IMR-90 (cell line): ENCODE measurements at places on chromosomes 2 and 18. TPM values are rescaled to one million over a fixed set of nuclear protein-coding genes. Genes with fewer than 3 reads are reported as not detected.

Gene TWSG1
- total RNA-seq: 115 and 151 TPM in 2 replicates

Gene DYNAP
- total RNA-seq: not detected in 2 replicates

Gene FHOD3
- 16.0 and 16.7 TPM in 2 replicates for total RNA-seq

Gene SPATA3
- not detected in 2 replicates for total RNA-seq

Gene SLC9A4
- not detected in 2 replicates for total RNA-seq

DNA sequence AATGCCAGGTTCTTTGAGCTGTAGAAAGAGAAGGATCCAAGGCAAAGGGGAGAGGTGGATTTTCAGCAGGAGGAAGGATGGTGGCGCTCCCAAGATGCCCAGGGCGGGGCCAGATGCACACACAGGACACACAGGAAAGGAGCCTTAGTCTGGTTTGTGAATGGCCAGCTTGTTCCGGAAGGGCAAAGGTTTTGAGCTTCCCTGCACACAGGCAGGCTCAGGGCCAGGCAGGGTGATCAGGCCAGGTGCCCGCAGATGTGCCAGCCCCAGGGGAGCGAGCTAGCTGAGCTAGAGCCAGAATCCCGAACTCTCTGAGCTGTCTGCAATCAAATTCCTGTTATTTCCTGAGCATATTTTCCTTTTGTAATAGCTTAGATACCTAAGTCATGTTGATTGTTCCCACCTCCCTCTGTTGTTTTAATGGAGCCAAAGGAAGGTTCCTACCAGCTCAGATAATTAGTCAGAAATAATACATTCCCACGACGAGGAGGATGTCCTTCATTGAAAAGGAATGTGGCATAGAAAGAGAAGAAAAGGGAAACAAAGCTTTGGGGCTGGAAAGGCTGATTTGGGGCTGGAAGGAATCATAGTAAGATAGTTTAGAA lies 13.7 kb upstream of the OTOF start:
- peaks cover 46% of the 10 kb centered on the region for H3K27me3 ChIP-seq
- DNase-seq: no peak
- no peak overlapping the region for H3K27ac ChIP-seq
- no peaks in the 10 kb centered on the region for H3K36me3 ChIP-seq

GRCh38 chr18:54388203-54389142 lies 30.8 kb downstream of the C18orf54 start:
- H3K27ac ChIP-seq: no peak overlapping the region
- H3K4me3 ChIP-seq: no peak overlapping the region
- DNase-seq: peak; percentile 85
- no peaks in the 10 kb centered on the region for H3K27me3 ChIP-seq
- no peaks in the 10 kb centered on the region for H3K36me3 ChIP-seq

- DNase-seq: no peak
- peaks cover 5% of the 10 kb centered on the region for H3K27me3 ChIP-seq
- H3K4me3 ChIP-seq: no peak overlapping the region
- no peaks in the 10 kb centered on the region for H3K36me3 ChIP-seq
- no peaks in the 10 kb centered on the region; the same call in 1 of the 2 replicates for H3K4me1 ChIP-seq
- no peak overlapping the region for H3K27ac ChIP-seq
Observed at GRCh38 chr2:41920812-41921211, 127.0 kb upstream of the PKDCC start.

DNA sequence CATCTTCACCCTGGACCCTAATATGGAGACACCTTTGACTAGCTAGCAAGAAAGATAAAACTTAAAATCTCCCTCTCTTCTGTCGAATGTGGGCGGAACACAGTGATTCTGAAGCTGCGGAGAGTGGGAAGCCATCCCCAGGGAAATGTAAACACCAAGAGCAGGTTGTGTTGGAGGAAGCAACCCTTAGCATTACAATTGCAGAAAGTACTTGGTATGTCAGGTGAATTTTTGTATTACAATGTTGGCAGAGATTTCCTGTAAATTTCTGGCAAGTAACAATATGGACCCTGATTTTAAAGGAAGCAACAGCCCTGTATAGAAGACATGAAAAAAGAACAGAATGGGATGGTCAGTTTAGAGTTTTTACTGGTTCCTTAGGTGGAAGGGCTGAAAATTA lies 35.8 kb downstream of the TSN start:
- H3K4me3 ChIP-seq: no peak overlapping the region
- no peaks in the 10 kb centered on the region for H3K4me1 ChIP-seq
- no peak overlapping the region for H3K27ac ChIP-seq
- H3K27me3 ChIP-seq: no peaks in the 10 kb centered on the region; the same call in none of the 2 replicates

GRCh38 chr2:156242874-156243273 lies 89.6 kb downstream of the NR4A2 start:
- H3K36me3 ChIP-seq: no peaks in the 10 kb centered on the region
- no peak overlapping the region for H3K27ac ChIP-seq
- H3K27me3 ChIP-seq: no peaks in the 10 kb centered on the region
- H3K4me1 ChIP-seq: no peaks in the 10 kb centered on the region

DNA sequence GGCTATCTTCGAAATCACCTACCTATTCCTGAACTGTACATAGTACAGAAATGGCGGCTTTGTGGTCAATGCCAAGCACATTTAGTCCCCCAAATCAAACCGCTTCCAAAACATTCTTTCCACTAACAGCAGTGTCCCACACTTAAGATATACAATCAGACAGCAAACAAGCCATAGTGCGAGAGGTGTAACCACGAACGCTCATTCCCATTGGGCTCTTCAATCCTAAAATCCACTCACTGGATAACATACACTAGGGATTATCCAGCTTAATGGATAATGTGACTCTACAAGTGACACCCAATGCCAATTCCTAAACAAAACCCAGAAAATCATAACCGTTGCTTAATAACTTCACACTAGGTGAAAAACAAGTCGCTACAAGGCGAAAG lies 2.0 kb downstream of the XPO1 start:
- peak overlapping the region; percentile 83 for H3K4me3 ChIP-seq
- H3K36me3 ChIP-seq: peaks cover 3% of the 10 kb centered on the region; the same call in 1 of the 2 replicates
- peak; percentile 16 for DNase-seq
- H3K27ac ChIP-seq: peak overlapping the region; percentile 60
- H3K27me3 ChIP-seq: no peaks in the 10 kb centered on the region
- peaks cover 4% of the 10 kb centered on the region for H3K4me1 ChIP-seq

DNA sequence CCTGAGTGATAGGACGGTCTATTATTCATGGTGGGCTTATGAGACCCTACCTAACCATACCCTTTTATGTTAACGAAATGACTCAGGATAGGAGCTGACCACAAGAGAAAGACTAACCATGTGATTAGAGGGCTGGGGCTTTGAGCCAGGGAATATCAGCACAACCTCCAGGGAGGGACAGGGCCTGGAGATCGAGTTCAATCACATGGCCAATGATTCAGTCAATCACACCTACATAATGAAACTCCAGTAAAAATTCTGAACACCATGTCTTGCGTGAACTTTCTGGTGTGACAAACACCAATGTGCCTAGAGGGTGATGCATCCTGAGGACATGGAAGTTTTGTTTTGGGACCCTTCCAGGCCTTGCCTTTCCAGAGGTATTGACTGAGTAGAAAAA lies 2.2 kb upstream of the TEX51 start:
- DNase-seq: no peak
- H3K4me3 ChIP-seq: no peak overlapping the region
- no peaks in the 10 kb centered on the region for H3K4me1 ChIP-seq
- H3K27me3 ChIP-seq: no peaks in the 10 kb centered on the region; the same call in 1 of the 2 replicates
- no peaks in the 10 kb centered on the region for H3K36me3 ChIP-seq

DNA sequence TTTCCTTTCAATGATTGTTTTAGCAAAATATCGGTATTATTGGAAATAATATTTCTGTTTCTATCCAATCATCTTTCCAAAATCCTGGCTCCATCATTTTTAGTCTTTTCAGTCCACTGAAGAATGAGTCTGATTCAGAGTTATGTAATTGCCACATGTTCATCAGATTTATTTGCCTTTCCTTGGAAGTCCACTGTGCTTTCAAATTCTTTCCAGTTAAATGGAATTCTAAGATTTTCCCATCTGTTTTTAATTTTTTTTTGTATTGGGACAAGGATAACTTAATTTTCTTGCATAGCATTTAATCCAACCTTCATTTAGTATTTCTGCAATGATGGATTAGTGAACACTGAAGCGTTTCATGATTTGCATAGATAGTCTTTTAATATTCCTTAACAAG lies 521.5 kb upstream of the NRXN1 start:
- no peaks in the 10 kb centered on the region for H3K27me3 ChIP-seq
- H3K4me3 ChIP-seq: no peak overlapping the region
- no peak overlapping the region for H3K27ac ChIP-seq
- peaks cover 1% of the 10 kb centered on the region; the same call in 1 of the 2 replicates for H3K4me1 ChIP-seq
- no peaks in the 10 kb centered on the region for H3K36me3 ChIP-seq

- H3K36me3 ChIP-seq: no peaks in the 10 kb centered on the region
- peaks cover 14% of the 10 kb centered on the region for H3K4me1 ChIP-seq
- DNase-seq: peak; percentile 68
- H3K27me3 ChIP-seq: no peaks in the 10 kb centered on the region
Observed at GRCh38 chr2:217071416-217071815, 211.6 kb upstream of the TNP1 start.

GRCh38 chr2:85648619-85649018 lies 19.4 kb downstream of the SFTPB start:
- H3K4me1 ChIP-seq: peaks cover 27% of the 10 kb centered on the region
- H3K27ac ChIP-seq: peak overlapping the region; percentile 99
- peak; percentile 70 for DNase-seq
- peaks cover 48% of the 10 kb centered on the region for H3K36me3 ChIP-seq

DNA sequence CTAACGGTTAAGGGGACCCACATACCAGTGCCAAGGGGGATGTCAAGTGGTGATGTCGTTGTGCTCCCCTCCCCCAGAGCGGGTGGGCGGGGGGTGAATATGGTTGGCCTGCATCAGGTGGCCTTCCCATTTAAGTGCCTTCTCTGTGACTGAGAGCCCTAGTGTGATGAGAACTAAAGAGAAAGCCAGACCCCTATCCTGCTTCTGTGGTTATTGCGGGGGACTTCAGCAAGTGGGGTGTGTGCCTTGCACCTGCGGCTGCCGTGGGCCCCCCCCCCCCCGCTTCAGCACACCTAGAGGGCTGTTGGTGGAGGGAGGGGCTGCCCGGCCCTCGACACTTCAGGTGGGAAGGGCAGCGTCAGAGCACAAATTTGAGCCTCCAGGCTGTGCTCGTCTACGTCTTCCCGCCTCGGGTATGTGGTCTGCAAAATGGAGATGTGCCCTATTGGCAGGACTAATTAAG lies 6.1 kb downstream of the CTDSP1 start:
- peak overlapping the region; percentile 44; the same call in 1 of the 2 replicates for H3K4me3 ChIP-seq
- H3K27me3 ChIP-seq: no peaks in the 10 kb centered on the region
- peaks cover 21% of the 10 kb centered on the region for H3K4me1 ChIP-seq

DNA sequence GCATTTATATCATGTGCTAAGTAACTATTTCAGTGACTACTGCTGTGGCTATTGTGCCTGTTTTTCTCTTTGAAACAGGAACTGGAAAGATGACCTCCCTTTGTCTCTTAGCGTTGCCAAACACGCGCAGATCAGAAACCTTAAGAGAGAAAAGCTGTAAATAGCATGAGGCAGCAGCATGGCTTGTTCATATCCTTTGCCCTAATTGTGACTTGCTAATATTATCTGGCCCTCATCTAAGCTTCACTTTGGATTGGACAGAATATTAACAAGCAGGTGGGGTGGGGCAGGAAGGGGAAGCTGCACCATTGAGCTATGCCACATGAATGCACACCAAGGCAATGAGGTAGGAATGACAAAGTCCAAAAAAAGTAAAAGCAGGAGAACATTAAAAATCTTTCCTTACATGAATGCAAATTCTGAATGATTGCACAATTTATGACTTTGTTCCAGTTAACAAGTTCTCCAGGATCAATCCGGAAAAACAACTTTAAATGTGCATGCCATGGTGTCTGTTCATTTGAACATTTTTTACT lies 128.4 kb downstream of the IRS1 start:
- H3K27ac ChIP-seq: no peak overlapping the region
- H3K4me3 ChIP-seq: no peak overlapping the region
- H3K36me3 ChIP-seq: no peaks in the 10 kb centered on the region
- H3K4me1 ChIP-seq: peaks cover 6% of the 10 kb centered on the region
- DNase-seq: no peak

GRCh38 chr2:29847886-29848285 lies 73.5 kb downstream of the ALK start:
- H3K27me3 ChIP-seq: peaks cover 5% of the 10 kb centered on the region
- H3K36me3 ChIP-seq: no peaks in the 10 kb centered on the region
- no peak overlapping the region for H3K27ac ChIP-seq
- no peak for DNase-seq
- H3K4me1 ChIP-seq: no peaks in the 10 kb centered on the region

DNA sequence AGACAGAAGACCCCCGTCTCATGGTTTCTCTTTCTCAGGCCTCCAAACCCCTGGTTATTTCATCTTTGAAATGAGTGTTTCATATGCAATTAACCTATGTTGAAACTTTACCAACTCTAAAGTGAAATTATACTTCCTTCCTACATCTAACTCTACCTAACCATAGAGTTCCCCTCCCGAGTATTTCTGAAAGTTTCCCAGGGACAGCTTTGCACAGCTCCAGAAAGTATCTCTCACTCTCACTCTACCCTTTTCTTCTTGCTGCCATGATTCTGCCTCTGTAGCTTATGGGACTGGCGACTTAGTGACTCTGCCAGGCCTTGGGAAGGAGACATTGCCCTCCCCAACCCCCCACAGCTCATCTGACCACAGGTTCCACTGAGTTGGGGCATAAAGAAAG lies 107.9 kb downstream of the B3GNT2 start:
- DNase-seq: no peak
- no peaks in the 10 kb centered on the region for H3K36me3 ChIP-seq
- peaks cover 3% of the 10 kb centered on the region for H3K27me3 ChIP-seq
- no peak overlapping the region for H3K27ac ChIP-seq
- H3K4me1 ChIP-seq: peaks cover 3% of the 10 kb centered on the region

DNA sequence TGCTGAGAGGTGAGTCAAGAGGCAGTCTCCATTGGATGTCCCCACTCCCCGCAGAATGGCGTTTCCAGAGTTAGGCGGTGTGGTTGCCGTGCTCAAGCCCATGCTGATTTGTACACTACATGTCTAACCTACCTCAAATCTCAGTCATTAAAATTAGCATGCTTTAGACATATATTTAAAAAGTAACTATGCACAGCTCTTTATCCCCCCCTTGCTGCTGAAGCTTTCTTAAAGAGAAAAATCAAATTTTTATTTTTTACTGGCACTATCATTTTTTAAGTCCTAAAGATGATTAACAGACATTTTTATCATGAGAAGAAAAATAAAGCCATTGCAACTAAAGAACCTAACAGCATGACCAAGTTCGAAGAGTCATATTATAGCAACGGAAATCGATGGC lies 42.9 kb downstream of the BOLA3 start:
- H3K36me3 ChIP-seq: peaks cover 32% of the 10 kb centered on the region
- no peaks in the 10 kb centered on the region for H3K27me3 ChIP-seq
- no peak overlapping the region for H3K27ac ChIP-seq
- H3K4me3 ChIP-seq: no peak overlapping the region
- no peak for DNase-seq

- H3K36me3 ChIP-seq: no peaks in the 10 kb centered on the region
- H3K4me3 ChIP-seq: no peak overlapping the region
- no peaks in the 10 kb centered on the region for H3K27me3 ChIP-seq
- H3K4me1 ChIP-seq: no peaks in the 10 kb centered on the region
Observed at GRCh38 chr2:232335859-232336215, 42.7 kb upstream of the ALPP start.

GRCh38 chr2:28568533-28568932 lies 72.7 kb downstream of the PLB1 start:
- DNase-seq: peak; percentile 24
- no peaks in the 10 kb centered on the region for H3K27me3 ChIP-seq
- H3K4me3 ChIP-seq: no peak overlapping the region
- no peak overlapping the region for H3K27ac ChIP-seq
